ENCODE measurements at places on chromosomes 5 and 9. TPM values are rescaled to one million over a fixed set of nuclear protein-coding genes. Genes with fewer than 3 reads are reported as not detected.

Gene SLC36A2
- 0.74 TPM for total RNA-seq

Gene PLAC8L1
- total RNA-seq, result not detected

Gene RFESD
- total RNA-seq, result 4.0 TPM

Gene ARID3C
- 1.1 TPM for total RNA-seq

Gene MEGF10
- total RNA-seq, result 7.9 TPM

Gene IL4
- not detected for total RNA-seq

Gene PCDHA9
- 0.51 TPM for total RNA-seq

Gene ZNF354C
- total RNA-seq, result 5.7 TPM

Gene MACIR
- total RNA-seq, result 10.4 TPM

Gene TAF11L5
- not detected for total RNA-seq

Gene MYO10
- 24.7 TPM for total RNA-seq

All from prostate gland (tissue), 2 donors.